ENCODE measurements at places on chromosomes 13 and 19.

- DNase-seq, result no peak
These were observed 432.7 kb downstream of the FOXO1 start for GRCh38 chr13:40233731-40234195.

DNA sequence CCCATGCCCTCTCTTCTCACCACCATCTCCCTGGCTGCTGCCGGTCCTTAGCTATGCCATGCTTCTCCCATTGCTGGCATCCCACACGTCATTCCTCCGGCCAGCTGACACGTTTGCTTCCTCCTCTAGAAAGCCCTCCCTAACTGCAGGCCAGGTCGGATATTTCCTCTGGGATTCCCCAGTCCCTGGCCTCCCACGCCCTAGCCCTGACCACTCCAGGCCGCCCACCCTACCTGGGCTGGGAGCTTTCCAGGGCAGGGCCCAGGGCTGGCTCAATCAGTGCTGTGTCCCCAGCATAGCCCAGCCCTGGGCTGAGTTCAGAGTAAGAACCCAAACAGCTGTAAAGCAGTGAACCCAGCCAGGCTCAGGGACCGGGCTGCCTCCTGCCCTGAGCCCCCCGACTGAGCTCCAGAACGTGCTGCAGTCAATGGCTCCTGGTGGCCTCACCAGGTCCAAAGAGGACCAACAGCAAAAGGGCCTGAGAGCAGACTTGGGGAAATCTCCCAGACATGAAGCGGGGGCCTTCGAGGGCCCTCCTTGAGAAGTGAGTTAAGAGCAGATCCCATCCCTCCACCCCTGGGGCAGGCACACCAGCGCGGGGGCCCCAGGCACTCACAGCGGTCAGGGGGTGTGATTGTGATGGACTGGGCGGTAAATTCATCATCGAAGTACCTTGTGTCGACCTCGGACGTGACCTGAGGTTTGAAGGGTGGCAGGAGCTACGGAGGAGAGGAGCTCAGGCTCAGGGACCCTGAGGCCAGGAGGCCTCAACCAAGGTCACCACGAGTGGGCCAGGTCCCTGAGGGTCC, 8.1 kb upstream of the CCNP start:
- DNase-seq, result no peak

- DNase-seq, result no peak
These were observed 4.8 kb upstream of the SLC8A2 start for GRCh38 chr19:47476438-47476972.

DNA sequence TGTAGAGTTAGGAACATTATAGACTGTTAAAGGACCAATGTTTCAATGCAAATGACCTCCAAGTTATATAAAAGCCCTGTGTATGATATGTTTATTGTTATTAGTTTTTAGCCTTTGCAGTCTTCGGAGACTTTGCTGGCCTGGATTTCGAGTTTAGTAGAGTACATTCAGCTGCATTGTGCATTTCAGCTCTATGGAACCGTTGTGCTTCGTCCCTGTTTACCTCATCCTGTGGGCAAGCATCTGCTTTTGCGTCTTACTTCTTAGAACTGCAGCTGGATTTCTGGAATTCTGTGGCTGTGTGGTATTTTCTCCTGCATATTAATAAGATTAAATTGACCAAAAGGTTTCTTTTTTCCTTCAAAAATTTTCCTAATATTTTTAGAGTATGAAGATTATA, 138.6 kb downstream of the KCNRG start:
- no peak for DNase-seq

DNA sequence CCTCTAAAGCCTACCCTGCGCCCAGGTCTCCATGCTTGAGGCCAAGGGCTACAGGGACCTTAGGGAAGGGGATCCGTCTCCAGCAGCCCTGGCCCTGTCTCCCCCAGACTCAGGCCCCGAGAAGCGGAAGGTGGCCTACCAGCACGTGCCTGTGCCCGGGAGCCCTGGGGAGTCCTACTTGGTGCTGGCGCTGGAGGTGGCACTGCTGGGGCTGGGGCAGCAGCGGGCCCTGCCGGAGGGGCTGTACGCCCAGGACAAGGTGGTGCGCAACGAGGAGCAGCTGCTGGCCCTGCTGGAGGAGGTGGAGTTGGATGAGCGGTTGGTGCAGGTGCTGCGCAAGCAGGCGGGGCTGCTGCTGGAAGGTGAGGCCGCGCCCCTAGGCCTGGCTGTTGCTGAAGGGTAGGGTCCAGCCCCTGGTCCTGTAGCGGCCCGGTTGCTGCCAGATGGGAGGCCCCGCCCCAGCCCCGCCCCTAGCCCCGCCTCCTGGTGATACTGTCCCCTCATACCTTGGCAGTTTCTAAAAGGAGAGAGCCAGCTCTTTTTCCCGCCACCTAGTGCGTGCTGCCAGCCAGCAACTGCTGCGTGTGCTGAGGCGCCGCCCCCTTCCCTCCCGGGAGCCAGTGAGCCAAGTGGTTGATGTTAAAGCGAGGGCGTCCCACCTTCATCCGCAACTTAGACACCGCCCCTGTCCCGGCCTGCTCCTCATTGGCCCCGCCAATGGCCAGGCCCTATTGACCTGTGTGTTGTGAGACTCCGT, 22.6 kb downstream of the ZSWIM4 start:
- DNase-seq, result peak; percentile 22

All from T-helper 1 cell (primary cell).